ENCODE measurements at places on chromosomes 5 and 9.
A peak's percentile ranks its signal among the peaks of the same experiment; 100 is the strongest.

- peak; percentile 23 for DNase-seq
Observed at GRCh38 chr5:93532370-93532769, 48.6 kb downstream of the NR2F1-AS1 start.

DNA sequence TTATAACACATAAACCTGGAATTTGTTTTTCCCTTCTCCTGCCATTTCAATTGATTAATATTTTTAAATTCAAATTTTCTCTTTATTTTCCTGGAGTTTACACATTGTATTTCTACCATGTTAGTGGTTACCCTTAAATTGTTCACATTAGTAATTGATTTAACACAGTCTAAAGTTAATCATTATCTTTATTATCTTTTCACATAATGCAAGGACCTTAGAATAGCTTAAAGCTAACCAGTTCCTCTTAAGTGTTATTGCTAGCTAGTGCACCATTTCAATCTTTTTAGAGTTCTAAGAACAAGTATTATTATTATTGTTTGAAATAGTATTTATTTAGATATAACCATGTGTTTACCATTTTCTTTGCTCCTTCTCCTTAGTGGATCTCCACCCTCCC, 251.2 kb upstream of the FBXL7 start:
- no peak for DNase-seq

- DNase-seq = no peak
Observed at GRCh38 chr5:65880496-65881072, 45.8 kb upstream of the ERBIN start.

DNA sequence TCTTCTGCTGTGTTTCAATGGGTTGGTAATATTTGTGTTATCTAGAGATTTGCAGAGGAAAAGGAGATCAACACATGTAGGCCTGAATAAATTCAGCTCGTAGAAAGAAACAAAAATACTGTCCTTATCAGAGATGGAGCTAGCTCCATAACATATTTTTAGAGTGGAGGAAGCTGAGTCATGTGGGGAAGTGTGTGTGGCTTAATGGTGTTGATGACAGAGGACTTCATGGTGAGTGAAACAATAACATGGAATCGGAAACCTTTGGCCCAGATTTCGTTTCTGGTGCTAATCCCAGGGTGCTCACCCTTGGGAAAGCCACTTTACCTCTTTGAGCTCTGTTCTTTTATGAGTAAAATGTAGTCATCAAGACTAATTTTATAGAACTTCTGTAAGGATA, 825.0 kb downstream of the TLR4 start:
- DNase-seq = peak; percentile 37

- no peak for DNase-seq
Observed at GRCh38 chr5:128274441-128274840, 190.9 kb downstream of the SLC12A2 start.

GRCh38 chr9:6426117-6426516, 13.1 kb downstream of the UHRF2 start:
- no peak for DNase-seq

DNA sequence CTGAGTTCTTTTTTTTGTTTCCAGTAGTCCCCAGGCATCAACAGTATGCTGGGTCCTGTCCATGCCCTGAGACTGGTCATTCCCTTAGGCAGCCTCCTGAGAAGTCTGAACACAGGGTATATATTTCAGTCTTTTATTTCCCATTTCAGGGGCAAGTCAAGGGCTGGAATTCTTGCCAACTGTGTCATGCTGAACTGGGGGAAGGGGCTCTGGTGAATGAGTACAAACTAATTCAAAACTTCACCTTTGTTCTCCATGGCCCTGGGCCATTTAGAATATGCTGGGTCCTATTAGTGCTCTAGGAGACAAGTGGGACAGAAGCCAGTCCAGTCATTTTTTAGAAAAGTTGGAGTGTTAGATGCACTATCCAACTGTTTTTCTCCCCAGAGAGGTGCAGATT, 170.3 kb downstream of the TMC1 start:
- no peak for DNase-seq

DNA sequence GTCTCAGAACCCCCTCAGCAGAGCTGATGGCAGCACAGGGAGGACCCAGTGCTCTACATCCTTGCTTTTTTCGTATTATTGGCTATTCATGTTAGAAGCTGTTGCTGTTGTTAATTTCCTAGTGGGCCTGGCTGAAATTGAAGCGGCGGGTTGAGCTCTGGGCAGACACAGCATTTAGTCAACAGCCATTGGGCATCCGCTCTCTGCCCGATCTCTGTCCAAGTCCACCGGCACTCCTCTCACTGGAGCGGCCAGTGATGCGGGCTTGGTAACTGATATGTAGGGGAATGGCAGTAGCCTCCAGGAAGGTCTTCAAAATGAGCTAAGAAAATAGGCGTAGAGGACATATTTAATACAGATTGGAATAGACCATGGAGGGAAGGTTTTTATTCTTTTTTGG, 1.3 kb upstream of the GARNL3 start:
- no peak for DNase-seq

GRCh38 chr9:102135768-102136167, 397.3 kb upstream of the GRIN3A start:
- no peak for DNase-seq

GRCh38 chr5:79666758-79667157, 22.9 kb upstream of the CMYA5 start:
- no peak for DNase-seq

- no peak for DNase-seq
Observed at GRCh38 chr5:15798006-15798405, 298.0 kb downstream of the FBXL7 start.

DNA sequence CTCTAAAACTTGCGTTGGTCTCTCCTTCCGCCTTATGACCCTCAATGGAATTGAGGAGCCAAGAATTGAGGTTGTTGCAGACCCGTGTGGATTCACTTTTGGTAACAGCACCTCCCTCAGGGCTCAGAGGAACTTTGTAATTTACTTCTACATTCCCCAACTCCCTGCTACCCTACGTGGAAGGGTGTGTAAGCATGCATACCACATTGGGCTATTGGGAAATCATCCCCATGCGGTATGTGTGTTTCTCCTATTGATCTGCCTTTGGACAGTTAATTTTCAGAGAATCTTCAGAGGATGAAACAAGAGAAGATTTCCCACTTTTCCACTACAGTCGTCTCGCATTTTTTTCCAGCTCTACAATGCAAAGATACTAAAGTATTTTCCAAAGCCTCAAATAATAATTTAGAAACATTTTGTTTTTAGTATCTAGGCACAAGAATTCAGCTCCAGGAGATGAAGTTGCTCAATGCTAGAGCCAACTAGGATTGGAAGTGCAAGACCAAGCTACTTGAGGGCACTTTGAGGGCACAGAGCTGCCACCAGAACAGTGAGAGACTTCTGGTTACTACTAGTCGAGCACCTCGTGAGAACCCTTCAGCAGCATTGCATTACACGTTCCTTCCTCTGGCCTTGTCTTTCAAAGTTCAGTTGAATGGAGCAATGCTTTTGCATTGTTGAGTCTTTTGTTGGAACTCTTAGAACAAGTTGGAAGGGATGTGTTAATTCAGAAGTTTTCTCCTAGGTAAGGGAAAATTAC, 3.4 kb downstream of the C1QTNF3 start:
- DNase-seq = no peak
